ENCODE measurements at places on chromosomes 16 and 17. TPM values are rescaled to one million over a fixed set of nuclear protein-coding genes. Genes with fewer than 3 reads are reported as not detected.

DNA sequence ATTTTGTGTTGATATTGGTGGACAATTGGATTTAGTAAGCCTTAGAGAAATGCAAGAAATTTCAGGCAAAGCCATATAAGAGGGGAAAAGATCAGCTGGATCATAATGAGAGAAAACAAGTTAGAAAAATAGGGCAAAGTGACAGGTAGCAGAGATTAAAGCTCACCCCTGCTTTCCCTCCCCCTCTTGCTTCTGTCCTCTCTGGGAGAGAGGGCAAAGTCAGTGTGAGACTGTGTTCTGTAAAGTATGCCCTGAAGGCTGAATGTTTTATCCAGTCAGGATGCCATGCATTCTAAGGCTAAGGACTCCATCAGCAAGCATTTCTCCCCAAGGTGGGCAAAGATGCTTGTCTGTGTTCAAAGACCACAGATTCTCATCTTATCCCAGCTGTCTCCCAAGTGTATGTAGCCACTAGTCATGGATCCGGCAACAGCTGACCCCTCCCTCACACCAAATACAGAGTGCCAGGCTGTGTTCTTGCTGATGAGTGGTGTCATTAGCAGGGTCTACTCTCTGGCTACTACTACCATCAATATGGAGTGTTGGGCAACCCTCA lies 136.2 kb upstream of the DNAH9 start:
- no peak for DNase-seq

GRCh38 chr16:84482951-84483881 lies 21.2 kb downstream of the MEAK7 start:
- DNase-seq: no peak

SMTNL2 gene
- total RNA-seq: 1.5 TPM

CTRB1 gene
- not detected for total RNA-seq

DNA sequence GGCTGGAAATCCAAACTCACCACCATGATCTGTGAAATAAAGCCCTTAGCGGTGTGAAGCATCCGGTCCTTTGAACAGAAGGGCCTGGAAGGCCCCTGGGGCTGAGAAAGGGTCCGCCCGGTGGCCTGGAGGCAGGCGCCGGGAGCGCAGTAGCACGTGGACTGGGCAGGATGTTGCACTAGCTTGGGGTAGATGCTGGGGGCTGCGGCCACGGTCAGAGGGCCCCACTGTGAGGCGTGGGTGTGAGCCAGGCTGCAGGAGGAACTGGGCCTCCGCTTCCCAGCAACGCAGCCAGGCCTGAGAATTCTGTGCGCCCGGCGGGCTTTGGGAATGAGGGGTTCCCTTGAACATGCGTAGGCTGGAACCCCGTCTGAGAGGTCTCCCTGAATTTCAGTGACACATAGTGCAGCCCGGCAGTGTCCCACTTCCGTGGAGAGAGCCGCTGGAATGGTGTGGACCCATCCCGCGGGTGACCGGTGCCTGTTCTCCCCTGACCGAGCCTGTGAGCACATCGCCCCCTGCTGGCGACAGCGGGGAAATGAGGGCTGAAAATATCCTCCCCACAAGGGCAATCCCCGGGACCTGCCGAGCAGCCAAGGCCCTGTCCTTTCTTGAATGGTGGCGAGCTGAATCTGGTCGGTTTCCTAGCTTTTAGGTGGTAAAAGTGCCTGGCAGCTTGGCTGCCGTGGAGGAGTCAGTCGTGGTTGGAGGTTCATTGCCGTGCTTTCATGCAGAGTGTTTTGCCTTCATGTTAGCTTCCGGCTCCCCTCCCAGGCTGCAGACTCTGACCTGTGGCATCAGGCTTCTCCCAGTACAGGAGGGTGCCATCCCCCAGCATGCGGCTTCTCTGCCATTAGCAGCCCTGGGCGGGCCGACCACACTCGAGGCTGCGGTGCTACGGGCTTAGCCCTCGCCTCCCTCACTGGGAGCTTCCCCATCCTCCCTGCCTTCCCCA lies 43.8 kb downstream of the DNAJA2 start:
- peak; percentile 29 for DNase-seq

GRCh38 chr17:63442074-63442473 lies 4.0 kb downstream of the CYB561 start:
- DNase-seq: no peak

SLC25A39 gene
- 47.0 TPM for total RNA-seq

DNA sequence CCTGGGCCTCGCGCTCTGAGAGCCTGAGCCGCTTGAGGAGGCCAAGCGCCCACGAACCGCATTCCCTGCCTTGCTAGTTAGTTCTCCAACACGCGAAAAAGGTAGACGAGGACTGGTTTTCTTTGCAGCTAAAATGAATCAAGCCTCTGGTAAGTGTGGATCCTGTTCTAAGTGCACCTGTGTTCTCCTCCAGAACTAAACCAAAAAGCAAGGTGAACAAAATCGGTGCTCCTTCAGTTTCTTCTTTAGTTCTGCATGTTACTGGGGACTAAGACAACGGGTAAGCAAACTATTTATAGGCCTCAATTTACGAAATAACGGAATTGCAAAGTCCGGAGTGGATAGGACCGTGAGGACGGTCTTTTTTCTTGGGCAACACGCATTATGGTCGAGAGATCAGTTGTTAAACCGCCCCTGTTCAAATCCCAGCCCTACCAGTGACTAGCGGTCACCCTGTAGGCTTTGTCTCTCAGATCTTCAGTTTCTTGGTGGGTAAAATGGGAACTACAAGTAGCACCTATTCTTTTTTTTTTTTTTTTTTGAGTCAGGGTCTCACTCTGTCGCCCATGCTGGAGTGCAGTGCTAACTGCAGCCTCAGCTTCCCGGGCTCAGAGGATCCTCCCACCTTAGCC lies 993 bp upstream of the ANKRD11 start:
- DNase-seq: no peak

DNA sequence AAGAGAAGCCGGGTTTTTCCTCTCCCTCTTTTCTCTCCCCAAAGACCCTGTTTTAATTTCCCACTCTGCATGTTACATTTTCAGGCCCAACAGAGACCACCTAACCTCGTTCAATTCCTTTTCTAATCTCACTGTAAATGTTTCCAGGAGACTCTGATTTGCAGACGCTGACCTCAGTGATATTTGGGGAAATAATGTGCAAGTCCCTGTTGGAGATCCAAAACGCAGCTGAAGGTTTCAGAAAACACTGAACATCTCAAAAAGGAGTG lies 386.6 kb downstream of the NPIPA8 start:
- no peak for DNase-seq

DNA sequence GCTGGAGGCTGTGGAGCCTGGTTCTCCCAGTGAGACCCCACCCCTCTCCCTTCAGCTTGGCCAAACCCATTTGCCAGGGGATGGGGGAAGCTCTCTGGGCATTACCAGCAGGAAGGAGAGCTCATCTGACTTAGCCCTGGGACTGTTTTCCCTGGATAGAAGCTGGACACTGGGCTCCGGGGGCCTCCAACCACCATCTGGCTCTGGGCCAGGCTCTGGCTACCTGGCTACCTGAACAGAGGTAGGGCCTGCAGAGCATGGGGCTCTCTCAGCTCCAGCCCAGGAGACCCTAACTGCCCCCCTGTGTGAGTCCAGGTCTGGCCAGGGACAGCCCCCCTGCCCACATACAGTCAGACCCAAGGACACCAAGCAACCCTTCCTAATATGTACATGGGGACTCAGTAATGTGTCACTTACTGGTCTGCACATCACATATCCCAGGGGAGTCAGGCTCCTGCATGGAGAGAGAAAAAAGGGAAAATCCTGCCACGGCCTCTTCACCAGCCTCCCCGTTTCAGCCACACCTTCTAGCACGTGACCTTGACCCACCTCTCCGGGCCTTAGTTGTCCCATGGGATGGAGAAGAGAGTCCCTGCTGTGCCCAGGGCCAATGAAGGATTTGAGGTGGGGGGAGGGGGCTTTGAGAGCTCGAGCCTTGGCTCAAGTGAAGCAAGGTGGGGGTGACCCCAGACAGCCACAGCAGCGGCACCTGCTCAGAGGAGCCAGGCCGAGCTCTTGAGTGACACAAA lies 13.8 kb downstream of the CNGB1 start:
- no peak for DNase-seq

PRKCB gene
- under 0.01 TPM for total RNA-seq

PRCD gene
- total RNA-seq: 4.3 TPM

All from fibroblast of lung (primary cell).